Germinal center (tissue), 1 donor: ENCODE measurements at places on chromosomes 11 and 22.

- no peak for DNase-seq
Measured at GRCh38 chr11:561148-562003, 606 bp downstream of the RASSF7 start.

GRCh38 chr11:45896422-45896984 is 10.6 kb downstream of the FREY1 start:
- DNase-seq: no peak

GRCh38 chr22:32696089-32696488 is 105.4 kb upstream of the TIMP3 start:
- no peak for DNase-seq

DNA sequence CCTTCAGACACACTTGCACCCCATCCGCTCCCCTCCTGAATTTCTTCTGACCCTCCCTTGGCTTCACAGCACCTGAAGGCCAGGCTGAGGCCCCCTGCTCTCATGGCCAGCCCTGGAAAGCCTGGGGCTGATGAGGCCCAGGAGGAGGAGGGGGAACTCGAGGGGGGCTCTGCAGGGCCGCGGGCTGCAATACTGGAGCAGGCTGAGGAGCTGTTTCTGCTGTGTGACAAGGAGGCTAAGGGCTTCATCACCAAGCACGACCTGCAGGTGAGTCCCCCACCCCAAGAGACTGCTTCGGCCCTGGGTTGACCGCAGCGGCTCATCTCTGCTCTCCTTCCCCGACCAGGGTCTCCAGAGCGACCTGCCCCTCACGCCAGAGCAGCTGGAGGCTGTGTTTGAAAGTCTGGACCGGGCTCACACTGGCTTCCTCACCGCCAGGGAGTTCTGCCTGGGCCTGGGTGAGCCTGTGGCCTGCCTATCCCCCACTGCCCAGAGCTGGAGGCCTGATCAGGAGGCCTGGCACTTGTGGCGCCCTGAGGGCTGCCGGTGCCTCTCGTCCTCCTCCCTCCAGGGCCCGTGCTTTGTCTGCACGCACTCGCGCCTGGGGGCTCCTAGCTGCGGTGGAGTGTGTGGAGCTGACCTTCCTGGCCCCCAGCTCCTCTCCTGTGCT is 922 bp downstream of the CRACR2B start:
- no peak for DNase-seq

DNA sequence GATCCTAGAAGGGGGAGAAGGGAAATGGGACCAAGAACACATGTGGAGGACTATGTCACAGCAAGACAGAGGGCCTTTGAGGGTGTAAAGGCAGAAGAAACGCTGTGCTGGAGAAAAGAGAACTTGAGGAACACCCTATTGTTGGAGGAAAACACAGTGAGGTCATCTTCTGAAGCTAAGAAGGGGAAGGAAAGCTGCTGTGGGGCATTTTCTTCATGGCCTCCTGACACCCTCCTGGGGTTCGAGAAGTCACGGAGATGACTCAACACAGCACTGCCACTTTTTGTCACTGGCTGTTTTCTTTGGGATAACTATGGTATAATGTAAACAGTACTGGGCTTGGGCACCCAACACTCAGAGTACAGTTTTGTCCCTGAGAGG is 492.6 kb upstream of the CADM1 start:
- DNase-seq: no peak

GRCh38 chr11:83542861-83543260 is 256.7 kb upstream of the CCDC90B start:
- DNase-seq: no peak

DNA sequence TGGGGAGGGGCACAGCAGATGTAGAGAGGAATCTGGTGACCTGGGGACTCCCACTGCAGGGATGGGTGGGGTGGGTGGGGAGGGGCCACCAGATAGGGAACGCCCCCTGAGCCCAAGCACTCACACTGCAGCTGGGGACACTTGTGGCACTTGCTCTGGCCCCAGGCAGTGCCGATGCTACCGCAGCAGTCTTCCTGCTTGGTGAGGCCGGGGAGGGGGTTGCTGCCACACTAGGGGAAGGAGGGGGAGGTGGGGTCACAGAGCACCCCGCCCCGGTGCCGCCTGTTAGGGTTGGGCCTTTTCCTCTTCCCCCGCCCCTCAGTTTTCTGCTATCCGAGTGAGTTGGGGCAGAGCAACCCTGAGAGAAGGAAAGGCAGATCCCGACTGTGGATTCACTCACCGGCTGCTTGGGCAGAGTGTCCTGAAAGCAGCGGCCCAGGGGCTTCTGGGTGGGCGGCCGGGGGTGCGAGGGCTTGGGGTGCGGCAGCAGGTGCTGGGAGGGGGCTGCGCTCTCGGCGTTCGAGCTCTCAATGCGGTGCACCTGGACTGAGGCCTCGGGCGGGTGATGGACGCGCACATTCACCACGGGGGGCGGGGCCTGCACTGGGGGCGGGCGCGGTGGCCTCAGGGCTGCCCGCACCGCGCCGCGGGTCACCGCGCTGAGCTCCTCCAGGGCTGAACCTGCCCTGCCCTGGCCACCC is 4.7 kb downstream of the LTBP3 start:
- no peak for DNase-seq

GRCh38 chr11:17378655-17379054 is 9.8 kb downstream of the KCNJ11 start:
- no peak for DNase-seq

DNA sequence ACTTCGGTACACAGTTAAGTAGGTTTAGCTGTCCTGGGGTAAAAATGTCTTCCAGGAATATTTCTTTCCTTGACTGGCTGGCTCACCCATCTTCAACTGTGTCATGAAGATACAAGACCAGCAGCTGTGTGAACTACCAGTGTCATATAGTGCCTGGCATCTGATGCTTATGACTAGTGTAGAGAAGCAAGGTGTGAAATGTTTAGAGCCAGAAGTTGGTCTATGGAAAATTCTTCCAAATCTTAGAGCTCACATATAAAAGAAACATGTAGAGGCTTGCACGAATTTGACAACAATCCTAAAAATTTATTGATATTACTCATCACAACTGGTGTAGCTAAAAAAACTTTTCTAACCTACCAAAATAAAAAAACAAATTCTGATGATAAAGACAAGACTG is 54.4 kb downstream of the ARL14EP start:
- DNase-seq: no peak

- DNase-seq: no peak
Measured at GRCh38 chr22:21451545-21452520, 15.4 kb upstream of the TMEM191C start.

DNA sequence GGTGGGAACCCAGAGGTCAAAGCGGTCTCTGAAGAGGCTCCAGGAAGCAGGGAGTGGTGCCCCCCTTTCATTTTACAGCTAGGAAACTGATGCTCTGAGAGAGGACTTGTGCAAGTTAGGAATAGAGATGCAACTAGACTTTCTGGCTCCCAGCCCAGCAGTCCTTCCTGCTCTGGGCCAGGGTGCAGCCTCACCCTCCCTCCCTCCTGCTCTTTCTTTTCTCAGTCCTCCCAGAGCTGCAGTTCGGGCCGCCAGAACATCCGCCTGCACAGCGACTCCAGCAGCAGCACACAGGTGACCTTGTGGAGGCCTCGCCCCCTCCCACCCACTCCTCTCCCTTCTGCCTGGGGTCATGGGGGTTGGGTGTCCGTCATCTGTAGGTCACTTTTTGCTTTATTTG is 51.5 kb downstream of the LHFPL7 start:
- DNase-seq: no peak

DNA sequence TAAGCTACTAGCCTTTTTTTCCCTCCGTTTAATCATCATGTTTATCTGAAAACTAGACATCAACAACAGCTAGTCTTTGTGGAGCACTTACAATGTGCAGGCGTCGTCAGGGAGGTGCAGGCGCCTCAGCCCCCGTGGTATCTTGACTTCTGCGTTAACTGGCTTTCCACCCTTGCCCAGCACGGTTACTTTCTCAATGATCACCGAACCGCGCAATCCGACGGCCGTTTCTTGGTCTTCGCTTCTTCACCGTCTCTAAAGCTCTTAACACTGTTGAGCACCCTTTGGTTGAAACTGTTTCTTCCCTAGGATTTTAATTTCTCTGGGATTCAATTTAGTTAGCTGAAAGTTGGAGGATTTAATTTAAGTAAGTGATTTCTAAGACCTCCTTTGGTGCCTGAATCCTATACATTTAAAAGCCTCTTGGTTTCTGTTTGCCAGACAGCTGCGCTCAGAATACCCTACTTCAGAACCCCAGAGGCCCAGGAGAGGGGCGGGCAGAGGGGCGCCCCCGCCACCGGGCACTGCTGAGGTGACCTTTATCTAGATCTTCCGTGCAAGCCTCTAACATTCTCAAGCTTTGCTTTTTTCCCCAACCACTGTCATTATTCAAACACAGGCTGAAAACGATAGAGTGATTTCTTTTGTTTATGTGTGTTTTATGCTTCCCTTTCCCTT is 18.0 kb upstream of the TMEM218 start:
- no peak for DNase-seq

- peak; percentile 43 for DNase-seq
Measured at GRCh38 chr11:32374261-32374711, 61.1 kb downstream of the WT1 start.
